ENCODE measurements at places on chromosomes 13 and 19.

DNA sequence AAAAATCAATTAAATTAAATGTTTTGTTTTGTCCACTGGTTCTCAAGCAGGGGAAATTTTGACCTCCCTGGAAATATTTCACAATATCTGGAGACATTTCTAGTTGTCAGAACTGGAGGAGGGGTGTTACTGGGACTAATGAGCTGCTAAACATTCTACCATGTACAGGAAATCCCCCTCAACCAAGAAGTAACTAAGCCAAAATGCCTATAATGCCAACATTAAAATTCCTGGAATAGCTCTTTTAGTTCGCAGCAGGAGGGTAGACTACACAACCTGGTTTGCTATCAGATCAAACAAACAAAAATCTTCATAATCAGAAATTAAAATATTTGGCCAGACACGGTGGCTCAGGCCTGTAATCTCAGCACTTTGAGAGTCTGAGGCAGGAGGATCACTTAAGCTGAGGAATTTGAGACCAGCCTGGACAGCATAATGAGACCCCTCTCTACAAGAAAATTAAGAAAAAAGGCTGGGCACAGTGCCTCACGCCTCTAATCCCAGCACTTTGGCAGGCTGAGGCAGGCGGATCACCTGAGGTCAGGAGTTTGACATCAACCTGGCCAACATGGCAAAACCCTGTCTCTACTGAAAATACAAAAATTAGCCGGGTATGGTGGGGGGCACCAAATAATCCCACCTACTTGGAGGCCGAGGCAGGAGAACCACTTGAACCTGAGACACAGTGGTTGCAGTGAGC is 13.7 kb upstream of the SMARCA4 start:
- no peak for DNase-seq

DNA sequence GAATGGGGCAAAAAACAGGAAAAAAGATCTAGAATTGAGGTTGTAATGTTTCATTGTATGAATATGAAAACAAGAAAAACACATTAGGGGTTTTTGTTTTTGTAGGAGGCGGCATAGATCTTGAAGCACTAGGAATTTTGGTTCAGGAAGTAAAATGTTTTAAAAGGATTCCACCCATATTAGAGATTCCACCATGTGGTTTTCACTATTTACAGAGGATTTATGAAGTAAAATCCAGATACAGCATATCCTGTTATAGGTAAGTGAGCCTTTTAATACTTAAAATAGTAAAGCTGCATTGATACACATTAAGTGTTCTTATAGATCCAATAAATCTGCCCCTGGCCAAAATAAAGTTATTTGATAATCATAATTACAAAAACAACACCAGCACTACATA is 61.4 kb downstream of the MICU2 start:
- DNase-seq: no peak

GRCh38 chr19:39780894-39781293 is 2.2 kb downstream of the LEUTX start:
- DNase-seq: no peak

DNA sequence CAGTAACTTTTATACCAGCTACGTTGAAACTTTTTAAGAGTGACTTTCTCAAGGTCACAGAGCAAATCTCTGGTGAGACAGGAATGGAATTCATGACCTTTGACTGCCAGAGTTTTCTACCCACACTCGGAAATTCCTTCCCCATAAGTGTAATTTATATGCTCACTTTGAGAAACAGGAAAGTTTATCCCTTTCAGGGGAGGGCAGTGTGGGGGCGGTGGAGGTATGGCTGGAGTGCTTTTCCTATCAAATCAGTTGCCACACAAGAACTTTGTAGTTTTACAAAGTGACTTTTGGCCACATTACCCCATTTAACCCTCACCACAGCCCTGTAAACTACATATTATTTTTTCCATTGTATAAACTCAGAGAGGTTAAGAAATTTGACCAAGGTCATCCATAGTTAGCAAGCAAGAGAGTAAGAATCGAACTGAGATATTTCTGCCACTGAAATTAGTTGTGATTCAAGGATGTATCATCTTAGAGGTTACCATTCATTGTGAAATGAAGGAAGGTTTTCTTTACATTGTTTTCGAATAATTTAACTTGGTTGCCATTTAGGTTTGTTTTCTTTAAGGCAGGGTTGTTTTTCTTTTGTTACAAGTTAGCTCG is 5.9 kb downstream of the KLF12 start:
- no peak for DNase-seq

DNA sequence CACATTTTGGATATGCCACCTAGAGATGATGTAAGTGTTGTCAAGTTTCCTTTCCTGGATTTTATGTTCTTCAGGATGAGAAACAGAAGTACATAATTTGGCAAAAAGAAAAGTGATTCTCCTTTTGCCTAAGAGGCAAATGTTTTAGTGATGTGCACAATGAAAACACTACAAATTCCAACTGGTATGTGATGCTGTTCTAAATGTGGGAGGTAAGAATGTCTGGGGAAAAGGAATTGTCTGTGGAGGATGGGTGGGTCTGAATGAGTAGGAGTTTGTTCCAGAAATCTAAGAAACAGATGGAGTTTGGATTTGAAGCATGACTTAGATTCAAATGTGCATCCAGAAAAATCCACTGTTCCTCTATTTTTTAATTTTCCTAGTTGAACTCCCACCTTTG is 473.6 kb upstream of the SPRY2 start:
- no peak for DNase-seq

GRCh38 chr19:18477974-18478373 is 40.0 kb upstream of the ISYNA1 start:
- DNase-seq: no peak

DNA sequence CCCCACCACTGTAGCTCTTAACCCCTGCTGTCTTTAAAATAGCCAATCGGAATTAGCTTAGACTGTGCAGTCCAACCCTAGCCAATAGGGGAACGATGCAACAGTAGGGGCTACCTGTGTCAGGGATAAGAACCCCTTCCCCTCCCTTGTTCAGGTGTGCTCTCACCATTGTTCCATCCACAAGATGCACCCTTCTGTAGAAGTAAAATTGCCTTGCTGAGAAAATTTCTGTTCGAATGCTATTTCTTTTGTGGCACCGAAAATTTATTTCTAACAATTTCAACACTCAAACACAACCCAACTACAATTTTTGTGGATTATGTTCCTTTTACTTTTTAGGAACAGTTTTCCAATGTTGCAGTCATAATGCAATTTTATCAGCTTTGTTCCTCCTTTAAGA is 3.6 kb upstream of the ZNF583 start:
- DNase-seq: no peak

DNA sequence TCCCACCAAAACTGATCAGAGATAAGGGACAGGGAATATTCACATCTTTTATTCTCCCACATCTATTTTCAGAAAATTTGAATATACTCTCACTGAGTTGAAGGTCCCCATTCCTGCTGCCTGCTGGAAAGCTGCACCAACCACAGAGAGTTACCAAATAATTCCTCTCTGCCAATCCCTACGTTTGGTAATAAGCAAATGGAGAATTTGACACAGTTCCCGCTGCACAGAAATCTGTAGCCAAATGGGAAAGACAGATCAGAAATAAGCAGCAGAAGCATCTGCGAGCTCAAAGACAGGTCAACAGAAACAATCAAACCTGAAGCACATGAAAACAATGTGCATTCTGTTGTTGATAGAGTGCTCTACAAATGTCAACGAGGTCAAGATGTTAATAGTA is 9.9 kb downstream of the ZNF112 start:
- DNase-seq: no peak

DNA sequence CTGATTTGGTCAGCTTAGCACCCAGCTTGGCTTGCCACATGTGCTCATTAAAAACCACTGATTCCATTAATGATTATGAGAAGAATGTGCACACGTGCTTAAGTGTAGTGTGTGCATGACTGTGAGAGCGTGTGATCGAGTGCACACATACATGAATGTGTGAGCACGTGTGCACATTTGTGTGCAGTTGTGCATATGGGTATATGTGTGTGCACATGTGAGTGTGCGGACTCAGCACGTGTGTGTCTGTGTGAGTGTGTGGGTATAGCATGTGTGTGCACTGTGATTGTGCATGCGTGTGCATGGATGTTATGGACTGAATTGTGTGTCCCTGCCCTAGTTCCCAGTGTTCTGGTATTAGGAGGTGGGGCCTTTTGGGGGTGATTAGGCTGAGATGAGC is 202.1 kb upstream of the ZNF536 start:
- DNase-seq: no peak

DNA sequence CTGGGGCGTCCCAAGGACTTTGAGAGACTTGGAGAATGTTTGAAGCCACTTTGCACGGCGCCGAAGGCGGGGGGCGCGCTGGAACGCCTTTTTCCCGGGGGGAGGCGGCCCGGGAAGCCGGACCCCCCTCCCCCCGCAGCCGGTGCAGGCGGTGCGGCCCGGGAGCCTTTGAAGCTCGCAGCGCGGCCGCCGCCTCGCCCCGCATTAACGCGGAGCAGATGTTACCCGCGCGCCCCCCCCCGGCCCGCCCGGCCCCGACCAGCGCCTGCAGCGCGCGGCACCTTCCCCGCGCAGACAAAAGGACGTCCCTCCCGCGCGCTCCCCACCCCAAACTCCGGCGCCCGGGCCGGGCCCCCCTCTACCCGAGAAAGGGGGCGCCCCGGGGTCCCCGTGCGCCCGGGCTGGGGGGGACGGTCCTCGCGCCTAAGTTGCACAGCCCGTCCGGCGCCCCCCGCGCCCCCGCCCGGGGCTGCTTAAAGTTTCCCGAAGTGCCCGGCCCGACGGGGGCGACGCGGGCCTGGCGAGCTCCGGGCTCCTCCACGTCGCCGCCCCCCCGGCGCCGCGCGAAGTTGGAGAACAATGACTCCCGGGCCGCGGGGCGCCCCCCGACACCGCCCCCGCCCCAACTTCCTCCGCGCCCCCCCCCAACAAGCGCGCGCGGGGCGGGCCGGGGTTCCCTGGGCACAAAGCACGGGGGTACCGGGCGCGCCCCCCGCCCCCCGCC is 685 bp downstream of the TCF3 start:
- peak; percentile 63 for DNase-seq

DNA sequence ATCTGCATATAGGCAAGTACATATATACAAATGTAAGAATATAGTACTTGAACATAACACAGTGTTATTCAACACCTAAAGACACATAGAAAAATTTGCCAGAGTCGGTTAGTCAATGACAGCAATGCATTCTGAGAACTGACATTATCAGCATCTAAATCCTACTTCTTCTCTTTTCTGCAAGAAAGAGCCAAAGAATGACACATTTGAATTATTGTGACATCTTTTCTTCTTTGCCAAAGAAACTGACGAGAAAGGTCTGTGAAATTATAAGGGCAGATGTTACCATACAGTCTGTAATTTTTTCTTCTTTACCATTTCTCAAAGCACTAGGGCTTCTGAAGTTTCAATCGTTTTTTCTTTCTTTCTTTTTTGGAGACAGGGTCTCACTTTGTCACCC is 350.9 kb upstream of the NBEA start:
- DNase-seq: no peak

DNA sequence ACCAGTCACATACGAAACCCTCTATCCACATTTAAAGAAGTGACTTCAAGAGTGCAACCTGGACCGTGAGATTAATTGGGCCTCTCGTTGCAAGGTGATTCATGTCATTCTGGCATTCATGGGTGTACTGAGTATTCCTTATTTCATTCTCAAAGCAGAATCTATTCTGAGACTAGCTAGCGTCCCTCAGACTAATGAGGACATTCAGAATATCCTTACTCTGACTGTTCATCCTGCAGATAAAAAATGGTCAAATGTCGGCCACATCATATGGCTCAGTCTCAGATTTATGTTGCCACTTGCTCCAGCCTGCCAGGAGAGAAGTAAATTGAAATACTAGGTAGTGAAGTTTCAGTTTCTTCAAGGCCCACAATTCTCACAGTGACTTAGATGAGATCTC is 7.3 kb downstream of the ACOD1 start:
- no peak for DNase-seq

GRCh38 chr19:5967994-5968430 is 9.9 kb downstream of the RANBP3 start:
- peak; percentile 46 for DNase-seq

DNA sequence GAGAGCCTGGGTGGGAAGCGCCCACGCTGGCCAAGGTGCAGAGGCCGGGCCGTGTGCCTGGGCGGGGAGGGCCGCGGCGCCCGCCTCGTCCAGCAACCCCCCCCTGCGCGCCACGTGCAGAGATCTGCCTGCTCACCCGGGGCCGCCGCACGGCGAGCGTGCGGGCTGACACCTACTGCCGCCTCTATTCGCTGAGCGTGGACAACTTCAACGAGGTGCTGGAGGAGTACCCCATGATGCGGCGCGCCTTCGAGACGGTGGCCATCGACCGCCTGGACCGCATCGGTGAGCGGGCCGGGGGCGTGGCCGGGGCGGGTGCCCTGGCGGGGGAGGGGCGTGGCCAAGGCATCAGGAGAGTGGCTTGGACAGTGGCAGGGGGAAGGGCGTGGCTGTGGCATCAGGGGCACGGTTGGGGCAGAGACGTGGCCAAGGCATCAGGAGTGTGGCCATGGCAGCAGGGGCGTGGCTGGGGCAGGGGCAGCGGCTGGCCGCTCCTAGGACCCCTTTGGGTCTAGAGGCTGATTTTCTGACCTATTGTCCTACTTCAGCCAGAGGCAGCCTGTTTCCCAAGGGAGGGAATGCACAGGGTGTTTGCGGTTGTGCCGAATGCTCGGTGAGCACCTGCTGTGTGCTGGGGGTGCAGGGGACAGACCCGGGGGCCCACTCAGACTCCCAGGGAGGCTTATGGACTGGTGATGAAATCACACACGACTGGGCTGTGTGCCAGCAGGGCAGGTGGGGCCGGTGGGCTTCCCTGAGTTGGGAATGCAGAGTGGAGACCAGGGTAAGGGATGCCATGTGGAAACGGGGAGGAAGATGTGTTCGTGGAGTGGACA is 19.4 kb downstream of the POLRMT start:
- no peak for DNase-seq

DNA sequence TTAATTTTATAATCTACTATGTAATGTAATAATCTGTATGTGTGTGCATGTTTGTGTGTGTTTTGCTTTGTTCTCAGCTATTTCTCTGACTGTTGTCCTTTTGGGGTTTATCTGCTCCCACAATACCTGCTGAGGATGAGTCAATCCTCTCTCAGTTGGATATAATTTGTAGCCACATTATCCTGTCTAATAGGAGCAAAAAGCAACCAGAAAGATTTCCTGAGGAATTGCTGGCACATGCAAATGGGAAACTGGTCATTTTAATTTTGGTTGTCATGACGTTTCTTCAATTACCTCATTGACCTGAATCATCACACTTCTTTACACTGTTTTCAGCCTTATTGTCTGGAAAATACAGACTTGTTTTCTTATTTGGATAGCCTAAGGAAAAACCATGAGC is 488.4 kb downstream of the KLF5 start:
- no peak for DNase-seq
